ENCODE measurements at places on chromosomes 6 and 20. TPM values are rescaled to one million over a fixed set of nuclear protein-coding genes. Genes with fewer than 3 reads are reported as not detected.
A peak's percentile ranks its signal among the peaks of the same experiment; 100 is the strongest.

DNA sequence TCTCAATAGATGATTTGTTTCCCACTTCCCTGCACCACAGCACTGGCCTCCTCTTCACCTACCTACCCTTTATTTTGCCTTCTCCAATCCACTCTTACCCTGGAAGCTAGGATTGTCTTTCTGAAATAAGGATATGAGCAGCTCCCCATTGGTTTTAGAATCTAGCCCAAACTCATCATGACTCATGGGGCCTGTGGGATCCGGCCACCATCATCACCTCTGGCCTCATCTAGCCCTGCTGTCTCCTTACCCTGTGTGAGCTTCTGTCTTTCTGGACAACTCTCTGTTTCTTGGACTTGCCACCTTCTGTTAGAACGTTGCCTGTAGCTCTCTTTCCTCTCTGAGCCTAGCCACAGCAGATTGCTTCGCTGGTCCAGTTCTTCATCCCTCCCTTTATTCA is 277.1 kb downstream of the PAX1 start:
- no peaks in the 10 kb centered on the region for H3K36me3 ChIP-seq
- H3K27ac ChIP-seq, result no peak overlapping the region
- peaks cover 5% of the 10 kb centered on the region for H3K27me3 ChIP-seq

DNA sequence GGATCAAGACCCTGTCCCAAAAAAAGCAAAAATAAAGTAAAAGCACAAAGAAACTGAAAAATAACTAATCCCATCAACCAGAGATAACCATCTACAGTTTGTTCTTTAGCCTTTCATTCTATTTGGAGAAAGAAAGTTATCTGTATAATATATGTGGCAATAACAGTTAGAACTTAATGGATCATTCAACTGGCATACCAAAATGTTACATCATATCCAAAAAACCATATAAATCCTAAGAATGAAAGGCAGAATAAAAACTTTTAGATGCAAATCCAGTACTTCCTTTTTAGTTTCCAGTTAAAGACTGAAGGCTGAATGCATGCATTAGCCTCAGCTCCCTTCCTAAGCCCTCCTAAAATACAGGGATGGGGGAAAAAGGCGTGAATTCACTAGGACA is 25.2 kb downstream of the ILRUN start:
- no peaks in the 10 kb centered on the region for H3K36me3 ChIP-seq
- no peaks in the 10 kb centered on the region for H3K27me3 ChIP-seq
- no peak for DNase-seq
- H3K4me1 ChIP-seq, result peaks cover 16% of the 10 kb centered on the region
- H3K4me3 ChIP-seq, result no peak overlapping the region
- no peak overlapping the region for H3K27ac ChIP-seq

GRCh38 chr20:9129756-9130155 is 60.9 kb downstream of the PLCB4 start:
- no peak for DNase-seq
- H3K36me3 ChIP-seq, result peaks cover 22% of the 10 kb centered on the region
- no peaks in the 10 kb centered on the region for H3K27me3 ChIP-seq
- peak overlapping the region; percentile 69 for H3K27ac ChIP-seq
- peaks cover 51% of the 10 kb centered on the region for H3K4me1 ChIP-seq
- H3K4me3 ChIP-seq, result peak overlapping the region; percentile 68

GRCh38 chr6:35188886-35189285 is 24.9 kb upstream of the SCUBE3 start:
- no peak overlapping the region for H3K4me3 ChIP-seq
- H3K4me1 ChIP-seq, result peaks cover 14% of the 10 kb centered on the region
- H3K27me3 ChIP-seq, result no peaks in the 10 kb centered on the region
- no peaks in the 10 kb centered on the region for H3K36me3 ChIP-seq
- H3K27ac ChIP-seq, result no peak overlapping the region

GRCh38 chr6:121647905-121648304 is 212.5 kb downstream of the GJA1 start:
- no peaks in the 10 kb centered on the region for H3K36me3 ChIP-seq
- no peaks in the 10 kb centered on the region for H3K27me3 ChIP-seq
- H3K27ac ChIP-seq, result no peak overlapping the region
- no peak for DNase-seq

DNA sequence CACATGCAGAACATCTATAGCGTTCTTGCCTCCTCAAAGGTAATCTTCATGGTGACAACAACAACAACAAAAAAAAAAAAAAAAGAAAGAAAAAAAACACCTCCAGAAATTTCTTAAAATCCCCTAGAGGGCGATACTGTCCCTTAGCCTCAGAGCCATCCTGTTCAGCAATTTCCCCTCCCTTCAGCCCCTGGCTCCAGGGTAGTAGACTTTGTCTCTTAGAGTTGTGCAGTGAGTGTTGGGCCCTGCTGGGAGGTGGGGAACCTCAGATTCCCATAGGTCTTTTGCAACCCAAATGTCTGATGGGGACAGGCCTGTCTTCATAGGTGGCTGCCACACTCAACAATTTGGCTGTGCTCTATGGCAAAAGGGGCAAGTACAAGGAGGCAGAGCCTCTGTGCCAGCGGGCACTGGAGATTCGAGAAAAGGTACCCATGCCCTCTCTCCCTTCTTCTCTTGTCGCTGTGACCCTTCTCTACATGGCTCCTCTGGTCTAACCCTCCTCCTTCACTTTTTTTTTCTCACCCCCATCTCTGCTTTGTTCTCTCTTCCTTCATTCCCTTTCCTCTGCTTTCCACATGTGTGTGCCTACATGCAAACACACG is 6.0 kb upstream of the PTK7 start:
- no peaks in the 10 kb centered on the region for H3K36me3 ChIP-seq
- no peaks in the 10 kb centered on the region for H3K27me3 ChIP-seq
- peaks cover 6% of the 10 kb centered on the region for H3K4me1 ChIP-seq
- DNase-seq, result no peak
- H3K27ac ChIP-seq, result peak overlapping the region; percentile 35

DNA sequence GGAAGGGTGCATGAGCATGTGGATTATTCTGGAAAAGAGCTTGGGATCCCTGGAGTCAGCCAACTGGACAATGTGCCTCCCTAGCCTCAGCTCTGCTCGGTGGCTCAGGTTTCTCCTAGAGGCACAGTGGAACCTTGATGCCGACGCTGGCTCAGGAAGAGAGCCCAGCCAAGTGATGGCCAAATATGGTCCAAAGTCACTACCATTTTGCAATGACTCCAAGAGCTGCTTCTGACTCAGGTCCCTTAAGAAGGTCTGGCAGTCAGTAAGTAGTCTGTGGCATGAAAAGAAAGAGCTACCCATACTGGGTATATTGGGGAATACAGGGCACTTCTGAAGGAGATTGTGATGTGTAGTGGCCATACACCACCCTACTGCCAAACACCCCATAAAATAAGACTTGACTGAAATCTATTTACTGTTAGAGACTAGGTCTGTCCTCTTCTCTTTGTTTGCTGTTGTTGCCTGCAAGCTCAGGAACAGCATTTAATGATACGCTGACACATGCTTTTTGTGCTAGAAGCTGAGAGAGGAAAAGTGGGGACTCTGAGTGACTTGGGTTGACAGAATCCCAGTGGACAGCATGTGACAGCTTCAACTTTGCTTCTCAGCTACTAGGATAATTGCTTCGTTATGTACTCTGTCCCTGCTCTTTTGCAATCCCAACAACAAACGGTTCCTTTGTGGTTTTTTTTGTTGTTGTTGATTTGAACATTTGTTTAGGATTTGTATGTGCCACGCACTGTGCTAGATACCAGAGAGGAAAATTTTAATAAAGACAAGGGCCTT is 30.3 kb upstream of the OGFRL1 start:
- H3K36me3 ChIP-seq, result no peaks in the 10 kb centered on the region
- no peak overlapping the region for H3K4me3 ChIP-seq
- peaks cover 21% of the 10 kb centered on the region for H3K4me1 ChIP-seq
- no peak for DNase-seq
- peak overlapping the region; percentile 51 for H3K27ac ChIP-seq

DNA sequence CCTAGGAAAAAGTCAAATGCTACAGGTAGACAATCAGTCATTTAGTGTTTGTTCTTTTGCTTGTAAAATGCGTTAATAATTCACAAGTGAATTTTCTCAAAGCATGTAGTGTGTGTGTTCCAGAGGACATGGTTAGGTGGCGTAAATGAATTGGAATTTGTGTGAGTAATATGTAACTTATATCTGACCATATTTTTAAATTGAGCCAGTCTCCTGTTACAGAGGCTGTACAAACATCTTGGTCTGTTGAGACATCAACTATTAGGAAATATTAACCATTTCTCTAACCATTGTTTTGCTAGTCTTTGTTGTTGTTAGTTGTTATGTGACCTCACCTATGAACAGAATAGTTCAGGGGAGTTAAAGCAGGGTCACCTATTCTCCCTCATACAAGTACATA is 22.7 kb downstream of the MCM8 start:
- H3K27ac ChIP-seq, result no peak overlapping the region
- no peaks in the 10 kb centered on the region for H3K27me3 ChIP-seq
- peaks cover 13% of the 10 kb centered on the region for H3K4me1 ChIP-seq
- DNase-seq, result no peak
- no peak overlapping the region for H3K4me3 ChIP-seq

DNA sequence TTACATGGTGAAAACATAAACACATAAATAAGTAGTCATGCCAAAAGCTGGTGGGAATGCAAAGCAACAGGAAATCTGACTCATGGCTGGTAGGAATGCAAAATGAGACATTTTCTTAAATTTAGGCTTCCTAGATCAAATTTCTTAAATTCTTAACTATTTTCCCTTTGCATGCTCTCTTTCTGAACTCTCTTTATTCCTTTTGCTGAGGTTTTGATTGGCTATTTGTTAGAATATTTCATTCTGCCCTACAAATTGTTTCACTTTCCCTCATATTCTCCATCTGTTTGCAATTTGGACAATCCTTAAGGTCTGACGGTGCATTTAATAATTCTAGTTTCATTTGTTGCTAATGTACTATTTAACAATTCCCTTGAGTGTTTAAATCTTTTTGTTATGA is 437.5 kb upstream of the RGS17 start:
- H3K27me3 ChIP-seq, result no peaks in the 10 kb centered on the region
- no peak overlapping the region for H3K4me3 ChIP-seq
- H3K36me3 ChIP-seq, result no peaks in the 10 kb centered on the region

DNA sequence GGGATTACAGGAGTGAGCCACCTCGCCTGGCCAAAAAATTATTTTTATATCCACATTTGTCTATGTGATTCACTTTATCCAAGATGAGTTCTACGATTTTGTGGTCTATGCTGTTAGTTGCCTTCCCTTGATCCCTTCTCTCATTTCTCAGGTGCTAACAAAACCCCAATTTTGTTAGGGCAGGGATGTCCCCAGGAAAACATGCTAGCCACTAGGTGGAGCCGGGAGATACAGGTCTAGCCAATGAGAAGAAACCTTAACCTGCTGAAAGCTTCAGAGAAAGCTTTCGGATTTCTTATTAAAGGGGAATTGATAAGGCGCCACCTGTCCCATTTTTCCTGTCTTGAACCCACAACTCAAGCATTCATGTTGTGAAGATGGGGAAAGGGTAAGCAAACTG is 167.4 kb upstream of the OLIG3 start:
- no peak for DNase-seq
- H3K27ac ChIP-seq, result no peak overlapping the region
- H3K4me3 ChIP-seq, result no peak overlapping the region
- no peaks in the 10 kb centered on the region for H3K4me1 ChIP-seq

GRCh38 chr6:167973148-167973885 is 24.2 kb upstream of the KIF25 start:
- H3K27me3 ChIP-seq, result no peaks in the 10 kb centered on the region
- peak overlapping the region; percentile 54 for H3K27ac ChIP-seq
- H3K4me1 ChIP-seq, result peaks cover 46% of the 10 kb centered on the region
- H3K36me3 ChIP-seq, result peaks cover 12% of the 10 kb centered on the region
- no peak for DNase-seq

- H3K4me1 ChIP-seq, result peaks cover 25% of the 10 kb centered on the region
- H3K4me3 ChIP-seq, result no peak overlapping the region
- H3K36me3 ChIP-seq, result no peaks in the 10 kb centered on the region
- no peaks in the 10 kb centered on the region for H3K27me3 ChIP-seq
- no peak overlapping the region for H3K27ac ChIP-seq
- DNase-seq, result no peak
Observed at GRCh38 chr20:63822276-63822696, 8.8 kb downstream of the ZBTB46 start.

DNA sequence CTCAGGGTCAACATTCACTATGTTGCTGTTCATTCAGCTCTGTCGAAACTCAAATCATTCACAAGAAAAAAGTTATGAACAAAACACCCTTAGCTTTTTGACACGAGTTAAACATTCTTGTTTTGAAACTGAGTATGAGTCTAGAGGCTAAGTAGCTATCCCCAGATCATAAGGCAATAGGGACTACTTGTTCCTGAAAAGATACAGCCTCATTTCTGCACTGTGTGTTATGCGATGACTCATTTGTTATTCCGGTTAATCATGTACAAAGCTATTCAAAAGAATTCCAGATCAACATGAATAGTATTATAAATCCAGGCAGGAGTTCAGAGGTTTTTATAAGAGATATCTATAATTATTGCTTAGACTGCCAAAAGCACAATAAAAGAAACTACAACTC is 908.0 kb downstream of the QKI start:
- no peak overlapping the region for H3K27ac ChIP-seq
- H3K4me3 ChIP-seq, result no peak overlapping the region
- no peaks in the 10 kb centered on the region for H3K36me3 ChIP-seq
- H3K27me3 ChIP-seq, result no peaks in the 10 kb centered on the region
- DNase-seq, result no peak

DNA sequence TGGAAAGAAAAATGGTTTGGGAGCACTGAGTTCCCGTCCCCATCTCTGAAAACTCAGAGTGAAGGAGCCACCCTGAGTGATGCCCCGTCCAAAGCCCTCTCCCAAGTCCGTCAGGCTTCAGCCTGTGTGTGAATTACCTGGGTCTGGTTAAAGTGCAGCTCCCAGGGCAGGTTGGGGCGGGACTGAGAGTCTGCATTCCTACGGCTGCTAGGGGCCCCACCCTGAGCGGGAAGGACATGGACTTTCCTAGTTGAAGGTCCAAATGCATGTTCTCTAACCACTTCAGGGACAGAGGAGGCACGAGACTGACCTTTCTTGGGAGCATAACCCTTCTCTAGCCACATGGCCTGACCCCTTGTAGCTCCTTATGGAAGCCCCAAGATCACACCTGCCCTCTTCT is 97.2 kb downstream of the SYNDIG1 start:
- H3K36me3 ChIP-seq, result no peaks in the 10 kb centered on the region
- H3K4me3 ChIP-seq, result no peak overlapping the region
- no peak overlapping the region for H3K27ac ChIP-seq
- H3K4me1 ChIP-seq, result no peaks in the 10 kb centered on the region
- peaks cover 15% of the 10 kb centered on the region for H3K27me3 ChIP-seq

DNA sequence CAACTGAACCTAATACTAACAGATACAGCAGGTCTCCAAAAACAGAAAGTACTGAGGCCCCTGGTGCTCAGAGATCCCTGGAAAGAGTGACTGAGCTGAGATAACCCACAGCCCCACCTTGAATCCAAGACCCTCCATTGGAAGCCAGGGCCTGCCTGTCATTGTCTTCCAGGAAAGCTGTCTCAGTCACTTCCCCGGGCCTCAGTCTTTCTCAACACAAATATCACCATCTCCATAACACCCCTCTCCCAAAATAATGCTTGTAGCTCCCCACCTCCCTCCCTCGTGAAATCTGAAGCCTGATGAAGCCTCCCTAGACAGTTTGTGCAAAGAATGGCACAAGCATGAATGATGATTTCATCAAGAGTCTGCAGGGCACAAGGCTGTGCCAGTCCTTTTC is 138.2 kb upstream of the LRFN2 start:
- H3K4me3 ChIP-seq, result no peak overlapping the region
- no peaks in the 10 kb centered on the region for H3K36me3 ChIP-seq
- H3K4me1 ChIP-seq, result peaks cover 40% of the 10 kb centered on the region
- no peaks in the 10 kb centered on the region for H3K27me3 ChIP-seq

MYT1 gene
- total RNA-seq, result 4.3 TPM

OR12D3 gene
- not detected for total RNA-seq

DEFB124 gene
- not detected for total RNA-seq

FRK gene
- 0.11 TPM for total RNA-seq

MUC21 gene
- total RNA-seq, result not detected
